ENCODE measurements at places on chromosomes 2 and 18. TPM values are rescaled to one million over a fixed set of nuclear protein-coding genes. Genes with fewer than 3 reads are reported as not detected.

DNA sequence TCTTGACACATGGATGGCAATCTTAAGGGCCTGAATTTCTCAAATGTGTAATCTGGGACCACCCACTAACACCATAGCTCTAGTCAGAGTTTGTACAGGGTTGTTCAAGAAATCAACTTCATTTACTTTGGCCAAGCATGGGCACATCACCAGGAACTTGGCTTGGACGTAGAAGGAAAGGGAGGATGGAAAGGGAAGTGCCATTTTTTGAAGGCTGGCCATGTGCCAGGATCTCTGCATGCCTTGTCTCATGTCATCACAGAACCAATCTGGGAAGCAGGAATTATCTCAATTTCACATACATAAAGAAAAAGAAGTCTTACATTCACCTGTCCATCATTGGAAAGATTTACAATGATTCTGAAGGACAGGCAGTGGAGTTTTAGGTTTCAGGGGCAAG, 128.1 kb downstream of the ANTXR1 start:
- DNase-seq: no peak
- peaks cover 19% of the 10 kb centered on the region for H3K27me3 ChIP-seq
- H3K4me3 ChIP-seq: no peak overlapping the region
- H3K36me3 ChIP-seq: no peaks in the 10 kb centered on the region

GRCh38 chr2:235497096-235497495, 3.3 kb downstream of the AGAP1 start:
- peaks cover 64% of the 10 kb centered on the region for H3K27me3 ChIP-seq
- no peak overlapping the region for H3K4me3 ChIP-seq
- H3K36me3 ChIP-seq: peaks cover 1% of the 10 kb centered on the region
- no peak overlapping the region for H3K27ac ChIP-seq
- H3K4me1 ChIP-seq: peaks cover 15% of the 10 kb centered on the region

DNA sequence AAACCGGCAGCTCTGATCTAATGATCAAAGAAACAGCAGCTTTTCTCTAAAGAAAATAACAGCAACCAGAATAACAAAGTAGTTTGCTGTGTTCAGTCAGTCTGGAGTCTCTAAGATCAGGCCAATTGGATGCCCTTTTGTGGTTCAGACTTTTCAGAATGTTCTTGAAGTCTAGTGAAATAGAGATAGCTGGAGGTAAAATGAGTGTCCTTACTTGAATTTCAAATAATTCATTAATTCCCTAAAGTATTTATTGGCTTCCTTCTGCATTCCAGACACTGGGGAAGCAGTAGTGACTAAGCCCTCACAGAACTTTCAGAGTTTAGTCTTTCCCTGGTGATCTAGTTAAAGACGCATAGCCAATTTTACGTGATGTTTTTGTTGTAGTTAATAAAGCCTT, 58.7 kb downstream of the C18orf54 start:
- no peaks in the 10 kb centered on the region for H3K36me3 ChIP-seq
- H3K27me3 ChIP-seq: peaks cover 3% of the 10 kb centered on the region
- no peak for DNase-seq
- no peaks in the 10 kb centered on the region for H3K4me1 ChIP-seq
- no peak overlapping the region for H3K4me3 ChIP-seq

DNA sequence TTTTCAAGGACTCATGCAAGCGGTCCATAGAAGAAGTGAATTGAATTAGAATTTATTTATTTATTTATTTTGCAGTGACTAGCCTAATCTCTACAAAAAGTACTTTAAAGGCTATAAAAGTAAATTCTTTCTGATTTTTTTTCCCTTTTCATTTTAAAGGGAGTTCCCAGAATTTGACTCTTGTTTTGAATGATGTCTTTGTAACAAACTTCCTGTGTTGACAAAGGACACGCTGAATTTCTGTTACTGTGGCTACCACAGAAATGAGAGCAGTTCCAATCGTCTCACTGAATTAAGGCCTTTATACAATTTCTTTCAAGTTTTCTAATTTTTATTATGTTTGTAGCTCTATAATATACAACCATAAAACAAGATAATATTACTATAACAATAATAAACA, 46.3 kb upstream of the LPIN2 start:
- H3K27me3 ChIP-seq: no peaks in the 10 kb centered on the region
- H3K27ac ChIP-seq: peak overlapping the region; percentile 82
- peaks cover 45% of the 10 kb centered on the region for H3K4me1 ChIP-seq
- peaks cover 2% of the 10 kb centered on the region for H3K36me3 ChIP-seq
- H3K4me3 ChIP-seq: no peak overlapping the region
- DNase-seq: no peak

- no peak overlapping the region for H3K4me3 ChIP-seq
- H3K4me1 ChIP-seq: no peaks in the 10 kb centered on the region
- DNase-seq: no peak
- no peaks in the 10 kb centered on the region for H3K36me3 ChIP-seq
- peaks cover 35% of the 10 kb centered on the region for H3K27me3 ChIP-seq
Observed at GRCh38 chr2:162143969-162144368, 8.1 kb downstream of the GCG start.

DNA sequence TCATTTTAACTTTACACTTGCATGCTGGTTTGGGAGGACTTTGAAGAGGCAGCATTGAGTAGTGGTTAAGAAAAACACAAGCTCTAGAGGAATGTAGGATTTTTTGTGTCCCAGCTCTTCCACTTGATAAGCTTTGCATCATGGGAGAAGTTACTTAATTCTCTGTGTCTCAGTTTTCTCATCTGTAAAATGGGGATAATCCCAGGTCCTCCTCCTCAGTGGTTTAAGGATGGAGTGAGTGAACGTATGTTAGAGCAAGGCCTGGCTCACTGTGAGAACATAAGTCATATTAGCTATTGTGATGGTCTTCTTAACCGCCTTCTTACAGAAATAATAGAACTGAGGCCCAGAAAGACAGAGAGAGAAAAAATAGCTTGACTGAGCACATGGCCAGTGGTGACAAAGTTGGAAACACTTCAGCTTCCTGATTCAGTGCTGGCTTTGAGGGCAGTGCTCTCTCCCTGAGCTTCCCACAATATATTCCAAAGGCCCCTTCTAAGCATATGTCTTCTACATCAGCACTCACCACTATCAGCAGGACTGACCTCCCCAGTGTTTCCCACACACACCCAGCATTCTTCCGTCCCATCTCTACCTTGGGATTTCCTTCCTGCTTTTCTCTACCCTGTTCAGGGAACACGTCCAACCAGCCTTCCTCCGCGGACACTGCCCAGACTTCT, 214.9 kb upstream of the TNP1 start:
- H3K27me3 ChIP-seq: no peaks in the 10 kb centered on the region
- no peak overlapping the region for H3K27ac ChIP-seq
- H3K4me3 ChIP-seq: no peak overlapping the region

GRCh38 chr2:70103531-70104061, 16.3 kb downstream of the PCBP1 start:
- H3K27me3 ChIP-seq: no peaks in the 10 kb centered on the region
- peaks cover 2% of the 10 kb centered on the region for H3K36me3 ChIP-seq

DNA sequence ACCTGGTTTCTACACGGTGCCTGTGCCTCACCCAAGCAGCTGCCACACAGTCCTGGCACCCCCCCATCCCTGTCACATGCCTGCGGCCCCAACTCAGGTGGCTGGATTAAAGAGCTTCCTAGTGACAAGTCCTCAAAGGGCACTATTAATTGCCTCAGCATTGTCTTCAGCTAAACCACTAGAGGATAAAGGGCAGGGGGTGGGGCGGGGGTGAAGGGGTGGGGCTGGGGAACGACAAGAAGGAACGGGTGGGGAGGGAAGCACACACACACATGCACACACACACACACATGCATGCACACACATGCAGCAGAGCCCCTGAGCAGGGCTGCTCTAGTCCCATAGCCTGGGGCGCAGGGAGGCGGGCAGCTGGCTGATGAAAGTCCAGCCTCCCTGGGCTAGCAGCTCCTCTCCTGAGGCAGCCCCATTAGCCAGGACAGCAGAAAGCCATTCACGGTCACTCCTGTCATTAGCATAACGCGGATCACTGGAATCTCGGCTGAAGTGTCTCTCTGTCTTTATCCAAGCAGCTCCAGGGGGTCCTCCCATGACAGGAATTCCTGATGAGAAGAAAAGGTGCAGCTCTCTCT, 7.4 kb upstream of the TEX261 start:
- H3K4me3 ChIP-seq: no peak overlapping the region

DNA sequence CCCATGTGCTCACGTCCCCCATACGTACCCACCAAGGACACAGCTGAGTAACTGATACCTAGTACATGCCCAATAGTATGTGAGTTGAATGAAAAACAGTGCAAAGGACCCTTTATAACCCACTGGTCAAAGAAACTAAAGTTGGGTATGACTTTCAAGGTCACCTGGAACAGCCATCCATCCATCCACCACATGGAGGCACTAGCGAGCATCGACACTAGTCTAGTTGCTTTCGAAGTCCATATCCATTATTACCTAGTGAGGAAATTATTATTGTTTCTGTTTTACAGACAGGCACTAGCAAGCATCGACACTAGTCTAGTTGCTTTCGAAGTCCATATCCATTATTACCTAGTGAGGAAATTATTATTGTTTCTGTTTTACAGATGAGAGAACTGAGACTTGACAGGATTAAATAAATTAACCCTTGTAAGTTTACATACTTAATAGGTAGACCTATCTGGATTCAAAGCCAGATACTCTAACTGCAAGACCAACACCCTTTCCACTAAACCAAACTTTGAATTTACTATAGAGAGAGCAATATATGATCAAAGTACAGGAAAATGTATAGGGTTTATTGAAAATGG, 233.7 kb downstream of the METTL4 start:
- DNase-seq: peak; percentile 36
- no peak overlapping the region for H3K4me3 ChIP-seq
- H3K4me1 ChIP-seq: peaks cover 7% of the 10 kb centered on the region
- no peak overlapping the region for H3K27ac ChIP-seq
- H3K27me3 ChIP-seq: peaks cover 27% of the 10 kb centered on the region

DNA sequence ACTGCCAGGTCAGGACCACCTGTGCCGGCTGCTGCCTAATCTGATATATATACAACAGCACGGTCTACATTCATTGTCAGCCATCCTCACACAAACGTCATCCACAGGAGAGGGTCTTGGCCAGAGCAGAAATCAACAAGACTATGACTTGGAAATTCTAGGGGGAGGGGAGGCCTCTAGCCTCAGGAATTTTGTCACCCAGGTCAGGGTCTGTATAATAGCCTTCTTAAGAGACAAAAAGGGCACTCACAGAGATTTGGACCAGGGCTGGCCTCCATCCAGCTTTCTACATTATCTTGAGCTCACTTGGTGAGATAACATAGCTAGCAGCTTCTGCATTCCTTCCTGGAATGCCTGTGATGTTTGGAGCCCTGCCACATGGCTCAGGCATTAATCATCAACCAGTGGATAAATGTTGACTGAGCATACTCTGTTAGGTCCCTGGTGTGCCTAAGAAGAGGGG, 50.4 kb upstream of the CTIF start:
- H3K27me3 ChIP-seq: peaks cover 22% of the 10 kb centered on the region
- no peak overlapping the region for H3K27ac ChIP-seq
- H3K4me1 ChIP-seq: no peaks in the 10 kb centered on the region

GRCh38 chr2:6073191-6074088, 381.3 kb downstream of the SOX11 start:
- no peak overlapping the region for H3K27ac ChIP-seq
- no peaks in the 10 kb centered on the region for H3K4me1 ChIP-seq
- no peak overlapping the region for H3K4me3 ChIP-seq
- no peak for DNase-seq
- no peaks in the 10 kb centered on the region for H3K36me3 ChIP-seq

GRCh38 chr2:177606636-177607035, 214.1 kb downstream of the AGPS start:
- peaks cover 5% of the 10 kb centered on the region for H3K36me3 ChIP-seq
- H3K27ac ChIP-seq: no peak overlapping the region
- DNase-seq: no peak

- no peak for DNase-seq
- peaks cover 5% of the 10 kb centered on the region for H3K27me3 ChIP-seq
- peaks cover 4% of the 10 kb centered on the region for H3K36me3 ChIP-seq
- H3K4me3 ChIP-seq: no peak overlapping the region
- no peaks in the 10 kb centered on the region for H3K4me1 ChIP-seq
Observed at GRCh38 chr2:43018179-43019024, 208.0 kb downstream of the ZFP36L2 start.

DNA sequence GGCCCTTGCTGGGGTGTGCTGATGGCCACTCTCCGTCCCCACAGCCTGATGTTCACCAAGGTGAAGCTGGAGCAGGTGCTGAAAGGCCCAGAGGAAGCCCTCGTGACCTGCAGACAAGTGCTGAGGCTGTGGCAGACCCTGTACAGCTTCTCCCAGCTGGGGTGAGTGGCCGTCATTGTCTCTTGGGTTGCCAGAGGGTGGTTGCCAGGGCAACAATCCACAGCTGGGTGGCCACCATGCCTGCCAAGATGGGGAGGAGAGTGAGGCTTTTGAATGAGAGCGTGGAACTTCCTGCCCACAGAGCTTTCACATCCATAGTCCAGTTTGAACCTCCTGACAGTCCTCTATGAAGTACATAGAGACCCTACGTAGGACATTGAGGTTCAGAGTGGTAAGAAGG, 108.8 kb downstream of the STPG4 start:
- peaks cover 9% of the 10 kb centered on the region for H3K4me1 ChIP-seq
- DNase-seq: no peak
- no peak overlapping the region for H3K4me3 ChIP-seq
- H3K27me3 ChIP-seq: no peaks in the 10 kb centered on the region
- no peak overlapping the region for H3K27ac ChIP-seq

DNA sequence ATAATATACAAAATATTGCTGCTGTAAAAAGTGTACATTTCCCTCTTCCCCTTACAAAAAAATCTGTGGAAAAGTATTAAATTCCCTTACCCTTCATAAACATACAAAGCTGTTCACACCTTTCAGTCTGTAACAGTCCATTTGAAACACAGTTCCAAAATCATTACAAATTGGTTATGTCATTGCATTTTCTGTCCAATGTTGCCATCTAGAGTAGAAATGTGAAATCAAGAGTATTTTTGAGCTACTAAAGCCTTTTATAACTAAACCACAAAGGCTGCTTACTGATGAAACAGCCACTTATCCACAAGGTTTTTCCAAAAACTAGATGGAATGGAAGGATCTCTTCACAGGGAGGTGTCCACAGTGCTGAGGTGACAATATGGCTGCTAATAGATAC, 72.5 kb downstream of the SS18 start:
- no peaks in the 10 kb centered on the region for H3K27me3 ChIP-seq
- no peak for DNase-seq
- H3K36me3 ChIP-seq: peaks cover 28% of the 10 kb centered on the region
- no peak overlapping the region for H3K27ac ChIP-seq
- H3K4me1 ChIP-seq: peaks cover 3% of the 10 kb centered on the region

GRCh38 chr2:150376553-150377335, 110.7 kb downstream of the RND3 start:
- no peaks in the 10 kb centered on the region for H3K4me1 ChIP-seq
- H3K36me3 ChIP-seq: no peaks in the 10 kb centered on the region
- no peaks in the 10 kb centered on the region for H3K27me3 ChIP-seq
- no peak overlapping the region for H3K27ac ChIP-seq

GRCh38 chr2:27522400-27522945, 25.8 kb downstream of the GCKR start:
- H3K27me3 ChIP-seq: peaks cover 5% of the 10 kb centered on the region
- peaks cover 3% of the 10 kb centered on the region for H3K4me1 ChIP-seq
- no peak overlapping the region for H3K27ac ChIP-seq
- DNase-seq: no peak
- no peak overlapping the region for H3K4me3 ChIP-seq

Gene VAMP5
- total RNA-seq: 70.8 TPM

Gene FSIP2
- 0.31 TPM for total RNA-seq

Gene CKAP2L
- total RNA-seq: 40.3 TPM

Gene ACAA2
- 83.3 TPM for total RNA-seq

Gene REG3A
- total RNA-seq: not detected

Gene CNTNAP5
- not detected for total RNA-seq

Gene DPP4
- total RNA-seq: 107 TPM

Gene AQP12B
- not detected for total RNA-seq

Gene MYO3B
- total RNA-seq: 0.11 TPM

Gene ABI2
- 39.9 TPM for total RNA-seq

Gene ARHGAP15
- total RNA-seq: 141 TPM

Gene TMEM198
- total RNA-seq: 0.85 TPM

Gene AQP4
- not detected for total RNA-seq

Gene DSEL
- total RNA-seq: 0.47 TPM
